Activated CD8-positive, alpha-beta T cell treated with anti-CD3 and anti-CD28 coated beads for 36 hours (primary cell): ENCODE measurements at places on chromosomes 1 and 21. TPM values are rescaled to one million over a fixed set of nuclear protein-coding genes. Genes with fewer than 3 reads are reported as not detected.

The FCRL5 gene
- total RNA-seq: 0.05 TPM

The CFHR4 gene
- not detected for total RNA-seq

The FYB2 gene
- not detected for total RNA-seq

The PINK1 gene
- 3.3 TPM for total RNA-seq

The MTMR11 gene
- 0.51 TPM for total RNA-seq

The HNRNPCL2 gene
- total RNA-seq: not detected

The SLAMF1 gene
- 65.9 TPM for total RNA-seq

The WNT3A gene
- total RNA-seq: not detected

The MTARC2 gene
- not detected for total RNA-seq

The GPATCH4 gene
- total RNA-seq: 50.7 TPM

- H3K36me3 ChIP-seq: no peaks in the 10 kb centered on the region
- no peaks in the 10 kb centered on the region for H3K27me3 ChIP-seq
- no peak overlapping the region for H3K27ac ChIP-seq
- no peak for DNase-seq
- no peak overlapping the region for H3K4me3 ChIP-seq
Observed at GRCh38 chr1:10250663-10251062, 40.3 kb downstream of the KIF1B start.

- no peak for DNase-seq
- H3K27ac ChIP-seq: no peak overlapping the region
- peaks cover 8% of the 10 kb centered on the region for H3K27me3 ChIP-seq
- no peaks in the 10 kb centered on the region for H3K4me1 ChIP-seq
Observed at GRCh38 chr1:22221233-22221780, 78.4 kb upstream of the WNT4 start.

- no peak for DNase-seq
- no peaks in the 10 kb centered on the region for H3K36me3 ChIP-seq
- no peak overlapping the region for H3K4me3 ChIP-seq
- no peaks in the 10 kb centered on the region for H3K4me1 ChIP-seq
- no peak overlapping the region for H3K27ac ChIP-seq
Observed at GRCh38 chr1:48022306-48022705, 25.1 kb upstream of the TRABD2B start.

GRCh38 chr1:27525296-27526272 lies 35.6 kb upstream of the WASF2 start:
- no peaks in the 10 kb centered on the region for H3K27me3 ChIP-seq
- H3K4me1 ChIP-seq: peaks cover 51% of the 10 kb centered on the region
- peaks cover 35% of the 10 kb centered on the region for H3K36me3 ChIP-seq
- peak; percentile 86 for DNase-seq
- peak overlapping the region; percentile 96 for H3K27ac ChIP-seq

DNA sequence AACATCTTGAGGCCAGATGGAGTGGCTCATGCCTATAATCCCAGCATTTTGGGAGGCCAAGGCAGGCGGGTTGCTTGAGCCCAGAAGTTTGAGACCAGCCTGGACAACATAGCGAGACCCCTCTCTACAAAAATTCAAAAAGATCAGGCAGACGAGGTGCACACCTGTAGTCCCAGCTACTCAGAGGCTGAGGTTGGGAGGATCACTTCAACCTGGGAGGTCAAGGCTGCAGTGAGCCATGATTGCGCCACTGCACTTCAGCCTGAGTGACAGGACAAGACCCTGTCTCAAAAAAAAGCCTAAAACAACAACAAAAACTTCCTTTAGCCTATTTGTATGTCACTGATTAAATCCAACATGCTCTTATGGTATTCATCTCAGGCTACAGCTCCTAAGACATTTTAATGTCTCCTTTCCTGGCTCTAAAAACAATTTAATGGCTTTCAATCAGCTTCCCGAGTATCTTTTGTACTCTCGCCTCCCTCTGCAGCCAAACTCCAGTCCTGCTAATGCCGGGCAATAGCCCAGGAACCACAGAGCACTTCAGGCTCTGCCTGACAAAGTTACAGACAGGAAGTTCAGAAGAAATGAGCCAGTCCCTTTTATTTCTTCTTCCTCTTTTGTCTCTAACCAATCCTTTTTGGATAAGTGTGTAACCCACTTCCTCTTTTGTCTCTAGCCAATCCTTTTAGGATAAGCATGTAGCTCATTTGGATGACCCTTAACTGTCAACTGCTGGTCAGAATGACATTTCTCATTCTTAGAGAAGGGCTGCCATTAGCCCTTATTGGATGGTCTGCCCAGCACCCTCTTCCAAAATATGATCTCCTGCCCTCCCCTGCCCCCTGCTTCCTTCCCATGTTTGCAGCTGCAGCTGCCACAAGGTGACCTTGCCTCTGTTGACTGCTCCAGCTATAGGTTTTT lies 6.6 kb upstream of the DOP1B start:
- no peaks in the 10 kb centered on the region for H3K27me3 ChIP-seq
- peak overlapping the region; percentile 74 for H3K27ac ChIP-seq
- no peak overlapping the region for H3K4me3 ChIP-seq
- DNase-seq: no peak
- H3K36me3 ChIP-seq: peaks cover 5% of the 10 kb centered on the region
- peaks cover 24% of the 10 kb centered on the region for H3K4me1 ChIP-seq

GRCh38 chr1:247749870-247750269 lies 1.9 kb upstream of the OR14A2 start:
- H3K27ac ChIP-seq: no peak overlapping the region
- no peak for DNase-seq
- H3K4me1 ChIP-seq: no peaks in the 10 kb centered on the region
- no peaks in the 10 kb centered on the region for H3K36me3 ChIP-seq
- H3K4me3 ChIP-seq: no peak overlapping the region
- no peaks in the 10 kb centered on the region for H3K27me3 ChIP-seq

DNA sequence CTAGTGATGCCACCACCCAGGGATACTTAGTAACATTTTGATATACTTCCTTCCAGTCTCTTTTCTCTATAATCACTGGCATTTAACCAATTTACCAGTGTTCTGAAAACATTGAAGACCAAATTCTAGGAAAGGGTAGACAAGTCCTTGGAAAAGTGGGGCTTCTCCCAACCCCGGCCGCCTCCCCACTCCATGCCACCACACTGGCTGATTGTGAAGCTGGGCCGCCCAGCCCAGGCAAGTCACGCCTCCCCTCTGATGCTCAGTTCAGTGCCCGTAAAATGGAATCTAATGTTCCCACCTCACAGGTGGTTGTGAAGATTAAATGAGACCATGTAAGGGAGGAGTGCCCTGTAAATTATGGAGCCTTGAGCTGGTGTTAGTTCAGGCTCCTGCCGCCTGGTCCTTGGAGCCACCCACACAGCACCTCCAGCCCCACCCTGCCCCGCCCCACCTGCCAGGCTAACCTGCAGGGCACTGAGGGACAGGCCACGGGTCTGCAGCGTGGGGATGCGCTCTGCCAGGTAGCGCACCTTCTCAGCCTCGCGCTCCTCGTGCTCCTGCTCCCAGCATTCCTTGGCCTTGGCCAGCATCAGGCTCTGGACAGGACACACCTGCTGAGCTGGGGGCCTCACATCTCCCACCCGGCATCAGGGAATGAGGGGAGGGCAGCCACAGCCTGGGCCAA lies 7.3 kb downstream of the TNNI1 start:
- no peak for DNase-seq
- peaks cover 3% of the 10 kb centered on the region for H3K27me3 ChIP-seq
- no peaks in the 10 kb centered on the region for H3K4me1 ChIP-seq
- H3K4me3 ChIP-seq: no peak overlapping the region

- H3K4me1 ChIP-seq: no peaks in the 10 kb centered on the region
- DNase-seq: no peak
- H3K27me3 ChIP-seq: peaks cover 14% of the 10 kb centered on the region
- H3K36me3 ChIP-seq: no peaks in the 10 kb centered on the region
- H3K27ac ChIP-seq: no peak overlapping the region
- no peak overlapping the region for H3K4me3 ChIP-seq
Observed at GRCh38 chr1:7221826-7222694, 436.8 kb downstream of the CAMTA1 start.

GRCh38 chr1:26038477-26038876 lies 7.4 kb downstream of the SLC30A2 start:
- no peak for DNase-seq
- no peak overlapping the region for H3K4me3 ChIP-seq
- H3K36me3 ChIP-seq: no peaks in the 10 kb centered on the region
- H3K27ac ChIP-seq: no peak overlapping the region
- peaks cover 5% of the 10 kb centered on the region for H3K27me3 ChIP-seq

- no peak overlapping the region for H3K27ac ChIP-seq
- no peaks in the 10 kb centered on the region for H3K36me3 ChIP-seq
- no peaks in the 10 kb centered on the region for H3K4me1 ChIP-seq
- no peak for DNase-seq
Observed at GRCh38 chr21:16088056-16088455, 358.3 kb downstream of the USP25 start.

GRCh38 chr1:210978316-210978973 lies 155.5 kb downstream of the KCNH1 start:
- H3K27ac ChIP-seq: no peak overlapping the region
- H3K4me3 ChIP-seq: no peak overlapping the region
- H3K36me3 ChIP-seq: no peaks in the 10 kb centered on the region
- no peak for DNase-seq
- no peaks in the 10 kb centered on the region for H3K4me1 ChIP-seq
